ENCODE measurements at places on chromosomes 7 and 10.

DNA sequence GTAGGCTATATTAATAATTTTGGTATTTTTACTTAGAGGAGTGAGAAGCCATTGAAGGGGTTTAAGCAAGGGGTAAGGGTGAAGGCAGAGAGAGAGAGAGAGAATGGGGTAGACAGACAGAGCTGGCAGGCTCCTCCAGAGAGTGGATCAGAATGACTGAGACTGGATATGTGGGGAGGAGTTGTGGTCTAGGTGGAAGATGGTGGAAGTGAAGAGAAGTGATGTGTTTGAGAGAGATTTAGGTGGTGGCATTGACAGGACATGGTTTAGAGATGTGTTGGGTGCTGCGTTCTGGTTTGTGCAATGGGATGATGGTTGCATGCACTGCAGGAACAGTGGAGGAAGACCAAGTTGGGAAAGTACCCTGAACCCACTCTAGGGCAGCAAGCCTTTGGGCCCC, 92.2 kb downstream of the CCNY start:
- no peak for DNase-seq

GRCh38 chr10:127720142-127720541, 16.8 kb upstream of the FOXI2 start:
- no peak for DNase-seq

DNA sequence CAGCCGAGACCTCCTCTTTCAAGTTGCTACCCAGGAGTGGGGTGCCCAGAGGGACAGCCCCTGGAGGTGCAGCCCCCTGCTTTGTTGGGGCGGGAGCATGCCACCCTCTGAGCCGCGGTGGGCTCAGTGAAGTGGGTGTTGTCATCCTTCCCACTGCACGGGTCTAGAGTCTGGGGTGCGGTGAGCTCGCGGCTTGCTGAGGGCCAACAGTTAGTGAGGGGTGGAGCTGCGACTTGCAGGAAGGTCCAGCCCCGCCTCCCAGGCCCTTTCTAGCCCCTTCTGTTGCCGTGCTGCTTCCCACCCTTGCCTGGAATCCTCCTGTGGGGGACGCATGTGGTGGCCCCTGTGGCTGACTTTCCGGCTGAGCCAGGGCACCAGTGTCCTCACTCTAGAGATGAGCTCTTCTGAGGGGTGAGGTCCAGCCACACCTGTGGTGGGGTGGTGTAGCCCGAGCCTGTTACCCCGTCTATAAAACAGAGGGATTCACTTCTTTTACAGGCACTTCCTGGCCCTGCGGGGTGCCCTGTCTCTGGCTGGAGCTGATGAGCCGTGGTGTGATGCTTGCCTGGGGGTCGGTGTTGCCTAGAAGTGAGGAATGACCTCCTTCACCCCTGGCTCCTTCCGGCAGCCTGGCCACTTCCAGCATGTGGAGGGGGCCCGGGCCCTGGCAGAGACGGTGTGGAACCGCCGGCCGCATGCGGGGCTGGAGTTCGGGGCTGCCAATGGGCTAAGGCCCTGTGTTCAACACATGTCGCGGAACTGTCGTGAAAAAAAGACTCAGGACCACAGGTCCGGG, 127.9 kb downstream of the FAM53B start:
- no peak for DNase-seq

GRCh38 chr7:117588352-117588794, 108.5 kb downstream of the CFTR start:
- DNase-seq: no peak

GRCh38 chr10:70513848-70514309, 35.3 kb downstream of the PALD1 start:
- no peak for DNase-seq

GRCh38 chr7:92325173-92325572, 79.4 kb downstream of the ANKIB1 start:
- no peak for DNase-seq

DNA sequence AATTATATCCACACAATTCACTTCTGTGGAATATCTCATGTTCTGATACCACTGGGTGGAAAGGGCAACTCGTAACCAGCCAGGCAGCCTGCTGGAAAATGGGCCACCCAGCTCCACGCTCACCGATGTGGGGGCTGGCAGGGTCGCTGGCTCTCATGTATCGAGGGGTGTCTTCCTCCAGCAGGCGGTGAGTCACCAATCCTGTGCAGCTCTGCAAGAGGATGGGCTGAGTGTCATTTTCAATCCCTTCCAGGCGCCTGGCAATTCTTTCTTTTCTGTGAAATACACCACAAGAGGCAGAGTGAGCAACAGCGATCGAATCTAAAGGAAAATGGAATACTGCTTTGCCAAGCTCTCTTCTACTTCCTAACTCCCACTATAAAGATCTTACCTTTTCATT, 80.1 kb downstream of the SVIL start:
- DNase-seq: no peak

- no peak for DNase-seq
Measured at GRCh38 chr7:130160455-130160854, 44.8 kb downstream of the TMEM209 start.
